RWPE2 (cell line): ENCODE measurements at places on chromosomes 16 and 17.

- DNase-seq, result no peak
Observed at GRCh38 chr17:73773702-73774101, 129.5 kb upstream of the SDK2 start.

DNA sequence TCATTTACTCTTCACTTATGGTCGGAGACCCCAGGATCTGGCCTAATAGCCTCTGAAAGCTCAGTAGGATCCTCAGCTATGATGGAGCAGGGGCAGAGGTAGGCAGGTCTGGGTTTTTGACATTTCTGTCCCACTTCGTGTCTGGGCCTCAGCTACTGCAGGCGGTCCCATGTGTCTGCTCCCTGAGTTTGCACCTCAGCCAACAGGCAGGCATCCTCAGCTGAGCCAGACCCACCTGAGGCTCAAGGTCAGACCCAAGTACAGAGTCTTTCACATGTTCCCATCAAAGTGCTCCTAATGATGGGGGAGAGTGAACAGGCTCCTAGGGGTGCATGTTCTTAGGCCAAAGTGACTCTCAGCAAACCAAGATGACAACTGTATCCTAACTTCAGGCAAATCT, 2.9 kb upstream of the RASL10B start:
- no peak for DNase-seq

- no peak for DNase-seq
Observed at GRCh38 chr16:57041182-57042156, 50.9 kb upstream of the CPNE2 start.

GRCh38 chr17:17779015-17779611, 57.7 kb downstream of the SREBF1 start:
- no peak for DNase-seq

DNA sequence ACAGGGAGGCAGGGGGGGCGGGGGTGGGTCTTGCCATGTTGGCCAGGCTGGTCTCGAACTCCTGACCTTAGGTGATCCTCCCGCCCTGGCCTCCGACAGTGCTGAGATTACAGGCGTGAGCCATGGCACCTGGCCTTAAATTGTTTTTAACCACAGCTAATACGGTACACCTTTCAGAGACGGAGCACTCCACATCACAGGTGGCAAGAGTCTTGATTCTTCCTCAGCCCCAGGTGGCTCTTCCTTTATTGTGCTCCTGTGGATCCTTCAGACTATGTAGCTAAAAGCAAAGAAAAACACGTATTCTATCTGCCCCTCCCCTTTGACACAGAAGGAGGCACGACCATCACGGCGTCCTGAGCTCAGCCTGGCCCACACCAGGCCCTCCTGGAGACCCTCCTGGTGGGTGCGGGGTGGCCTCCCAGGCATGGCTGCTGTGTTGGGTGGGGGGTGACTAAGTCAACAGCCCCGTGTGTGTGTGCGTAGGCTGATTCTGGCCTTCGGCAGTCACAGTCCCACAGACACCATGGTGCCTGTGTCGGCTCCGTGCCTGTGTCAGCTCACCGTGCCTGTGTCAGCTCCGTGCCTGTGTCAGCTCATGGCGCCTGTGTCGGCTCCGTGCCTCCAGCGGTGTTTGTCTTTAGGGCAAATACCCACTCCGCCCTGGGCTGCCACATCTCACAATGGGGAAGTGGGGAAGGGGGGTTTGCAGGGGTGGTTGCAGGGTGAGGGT, 10.8 kb upstream of the SECTM1 start:
- DNase-seq, result peak; percentile 63

- peak; percentile 53 for DNase-seq
Observed at GRCh38 chr17:44928136-44928535, 12.8 kb upstream of the GFAP start.

GRCh38 chr16:89444728-89445127, 45.6 kb downstream of the ANKRD11 start:
- DNase-seq, result peak; percentile 42

- DNase-seq, result no peak
Observed at GRCh38 chr17:2721603-2722002, 10.0 kb upstream of the CLUH start.

- DNase-seq, result no peak
Observed at GRCh38 chr16:67807148-67807682, 526 bp downstream of the TSNAXIP1 start.

- no peak for DNase-seq
Observed at GRCh38 chr16:35628976-35629375, 2169.6 kb downstream of the TP53TG3F start.

DNA sequence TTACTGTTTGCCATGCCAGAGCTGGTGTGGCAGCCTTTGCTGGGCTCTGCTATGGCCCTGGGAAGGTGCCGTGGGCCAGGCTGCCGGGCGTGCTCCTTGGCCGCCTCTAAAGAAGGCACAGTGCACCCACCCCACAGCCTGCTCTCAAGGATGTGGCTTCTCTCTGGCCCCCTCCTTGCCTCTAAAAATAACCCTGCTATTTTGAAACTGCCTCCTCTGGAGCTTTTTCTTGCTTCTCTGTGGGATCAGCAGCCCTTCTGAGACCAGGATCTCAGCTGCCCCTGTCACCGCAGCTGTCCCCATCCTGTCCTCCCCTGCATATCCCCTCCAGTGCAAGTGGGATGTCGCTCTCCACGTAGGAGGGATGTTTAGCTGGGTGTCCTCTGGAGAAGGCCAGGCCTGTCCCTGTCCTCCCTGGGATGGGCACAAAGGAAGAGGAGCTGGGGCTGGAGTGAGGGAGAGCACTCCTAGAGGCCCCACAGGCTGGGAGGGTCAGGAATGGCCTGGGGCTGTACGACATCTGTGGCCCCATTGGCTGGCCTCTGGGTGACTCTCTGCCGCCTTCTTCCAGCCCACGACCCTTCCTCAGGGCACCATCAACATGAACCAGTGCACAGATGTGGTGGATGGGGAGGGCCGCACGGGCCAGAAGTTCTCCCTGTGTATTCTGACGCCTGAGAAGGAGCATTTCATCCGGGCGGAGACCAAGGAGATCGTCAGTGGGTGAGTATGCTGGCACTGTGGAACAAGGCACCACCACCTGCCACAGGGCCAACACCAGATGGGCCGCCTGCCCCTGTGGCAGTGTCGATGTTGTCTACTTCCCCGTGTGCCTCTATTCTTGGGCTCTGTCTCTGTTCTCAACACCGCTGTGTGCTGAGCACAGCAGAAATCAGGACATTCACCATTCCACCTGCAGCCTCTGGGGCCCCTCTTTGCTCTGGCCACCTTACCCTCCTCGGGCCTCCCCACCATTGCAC, 79.7 kb downstream of the PLD6 start:
- DNase-seq, result no peak

GRCh38 chr17:43015579-43015978, 6.6 kb downstream of the VAT1 start:
- no peak for DNase-seq

- DNase-seq, result no peak
Observed at GRCh38 chr17:51647826-51648225, 387.5 kb downstream of the UTP18 start.
